ENCODE measurements at places on chromosomes 1 and 21.

- no peak for DNase-seq
Measured at GRCh38 chr1:227559926-227560325, 3.4 kb upstream of the ZNF678 start.

DNA sequence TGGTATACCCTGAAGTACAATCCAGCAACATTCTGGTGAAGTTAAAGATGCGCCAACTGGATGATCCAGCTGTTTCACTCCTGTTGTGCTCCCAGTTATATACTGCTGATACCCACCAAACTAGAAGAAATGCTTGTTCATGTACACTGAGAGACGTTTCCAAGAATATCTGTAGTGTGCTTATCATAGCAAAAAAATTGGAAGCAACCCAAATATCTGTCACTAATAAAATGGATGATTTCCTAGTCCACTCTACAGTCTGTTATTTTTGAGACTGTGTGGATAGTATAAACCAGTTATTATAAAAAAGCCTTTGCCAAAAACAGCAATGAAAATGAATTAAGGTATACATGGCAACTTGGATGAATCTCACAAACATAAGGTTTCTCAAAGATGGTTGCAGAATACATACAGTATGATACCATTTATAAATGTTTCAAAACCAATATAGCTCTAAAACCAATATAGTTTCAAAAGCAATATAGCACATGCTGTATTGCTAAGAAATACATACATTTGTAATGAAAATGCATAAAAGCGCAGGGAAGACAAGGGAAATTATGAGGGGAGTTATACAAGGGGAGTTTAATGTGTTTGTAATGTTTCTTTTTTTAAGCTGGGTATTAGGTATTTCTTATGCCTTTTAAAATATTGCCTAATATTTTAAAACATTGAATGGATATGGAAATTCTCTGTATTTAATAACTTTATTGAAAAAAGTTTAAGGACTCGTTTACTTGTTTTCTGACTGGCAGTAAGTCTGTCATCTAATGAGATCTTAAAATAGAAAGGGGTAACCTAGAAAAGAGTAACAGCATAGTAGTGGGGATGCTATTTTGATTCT, 36.5 kb downstream of the GPSM2 start:
- no peak for DNase-seq

- DNase-seq, result peak; percentile 50
Measured at GRCh38 chr1:181101581-181102226, 13.2 kb downstream of the IER5 start.

- DNase-seq, result no peak
Measured at GRCh38 chr21:40699366-40699765, 147.6 kb downstream of the DSCAM start.

DNA sequence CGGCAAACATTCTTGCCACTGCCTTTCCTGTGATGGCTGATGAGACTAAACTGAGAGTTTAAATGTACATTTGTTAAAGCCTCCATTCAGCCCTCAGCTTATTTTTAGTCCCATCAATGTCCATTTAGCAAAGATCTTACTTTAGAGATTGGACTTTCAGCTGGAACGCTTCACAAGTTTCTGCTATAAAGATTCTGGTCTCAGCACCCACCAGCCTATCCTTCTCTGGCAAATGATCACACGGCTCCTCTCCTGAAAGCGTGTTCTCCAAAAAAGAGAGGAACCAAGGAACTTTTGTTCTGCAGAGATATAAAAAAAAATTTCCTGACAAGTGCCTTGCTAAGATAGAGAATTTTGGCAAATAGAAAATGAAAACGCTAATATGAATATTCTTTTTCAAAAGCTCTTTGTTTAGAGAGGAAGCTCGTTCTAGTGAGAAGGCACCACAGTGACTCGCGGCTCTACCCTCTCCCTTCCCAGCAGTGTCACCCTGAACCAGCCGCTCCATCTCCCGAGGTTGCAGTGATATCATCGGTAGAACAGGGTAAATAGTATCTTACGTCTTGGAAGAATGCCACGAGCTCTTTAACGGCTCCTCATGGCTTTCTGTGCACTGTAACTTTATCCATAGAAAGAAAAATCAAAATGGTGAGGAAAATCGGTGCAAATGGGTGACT, 200.2 kb downstream of the APP start:
- no peak for DNase-seq

- DNase-seq, result no peak
Measured at GRCh38 chr1:8349961-8350360, 32.0 kb downstream of the SLC45A1 start.

GRCh38 chr1:45753248-45754037, 3.0 kb upstream of the IPP start:
- DNase-seq, result no peak

GRCh38 chr1:156048663-156049258, 4.8 kb downstream of the UBQLN4 start:
- no peak for DNase-seq

GRCh38 chr1:115091572-115091971, 2.3 kb upstream of the TSPAN2 start:
- DNase-seq, result no peak
